Spleen (tissue), 13 donors: ENCODE measurements at places on chromosomes 6 and 20. TPM values are rescaled to one million over a fixed set of nuclear protein-coding genes. Genes with fewer than 3 reads are reported as not detected.

The UNC5CL gene
- total RNA-seq: 2.6 TPM

The C2 gene
- 74.7 TPM for total RNA-seq

The C6orf58 gene
- total RNA-seq: not detected

The RAET1L gene
- total RNA-seq: not detected

The CCM2L gene
- total RNA-seq: 89.4 TPM

DNA sequence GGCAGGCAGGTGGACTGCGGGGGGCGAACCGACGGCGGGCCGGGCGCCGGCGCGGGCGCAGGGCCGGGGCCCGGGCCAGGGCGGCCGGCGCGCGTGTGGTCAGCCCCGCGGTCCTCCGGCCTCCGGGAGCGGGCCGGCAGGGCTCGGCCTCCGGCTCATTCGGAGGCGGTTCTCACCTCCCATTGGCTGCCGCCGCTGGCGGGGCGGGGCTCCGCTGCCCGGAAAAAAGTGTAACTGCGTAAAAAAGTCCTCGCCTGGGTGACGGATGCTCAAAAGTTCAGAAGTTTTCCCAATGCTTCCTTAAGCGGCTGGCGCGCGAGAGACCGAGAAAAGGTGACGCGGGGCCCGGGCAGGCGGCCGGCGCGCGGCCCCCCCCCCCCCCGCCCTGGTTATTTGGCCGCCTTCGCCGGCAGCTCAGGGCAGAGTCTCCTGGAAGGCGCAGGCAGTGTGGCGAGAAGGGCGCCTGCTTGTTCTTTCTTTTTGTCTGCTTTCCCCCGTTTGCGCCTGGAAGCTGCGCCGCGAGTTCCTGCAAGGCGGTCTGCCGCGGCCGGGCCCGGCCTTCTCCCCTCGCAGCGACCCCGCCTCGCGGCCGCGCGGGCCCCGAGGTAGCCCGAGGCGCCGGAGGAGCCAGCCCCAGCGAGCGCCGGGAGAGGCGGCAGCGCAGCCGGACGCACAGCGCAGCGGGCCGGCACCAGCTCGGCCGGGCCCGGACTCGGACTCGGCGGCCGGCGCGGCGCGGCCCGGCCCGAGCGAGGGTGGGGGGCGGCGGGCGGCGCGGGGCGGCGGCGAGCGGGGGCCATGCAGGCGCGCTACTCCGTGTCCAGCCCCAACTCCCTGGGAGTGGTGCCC is at the start of gene FOXC1:
TSS of gene FOXC1 (plus strand) at position 268 of the 849 bp plus-strand sequence. CDS start at position 799, 531 bp downstream.
- DNase-seq: peak; percentile 91
- no peak within 1 kb of the TSS for H3K27ac ChIP-seq
- peak within 1 kb of the TSS; percentile 67 for H3K4me3 ChIP-seq

DNA sequence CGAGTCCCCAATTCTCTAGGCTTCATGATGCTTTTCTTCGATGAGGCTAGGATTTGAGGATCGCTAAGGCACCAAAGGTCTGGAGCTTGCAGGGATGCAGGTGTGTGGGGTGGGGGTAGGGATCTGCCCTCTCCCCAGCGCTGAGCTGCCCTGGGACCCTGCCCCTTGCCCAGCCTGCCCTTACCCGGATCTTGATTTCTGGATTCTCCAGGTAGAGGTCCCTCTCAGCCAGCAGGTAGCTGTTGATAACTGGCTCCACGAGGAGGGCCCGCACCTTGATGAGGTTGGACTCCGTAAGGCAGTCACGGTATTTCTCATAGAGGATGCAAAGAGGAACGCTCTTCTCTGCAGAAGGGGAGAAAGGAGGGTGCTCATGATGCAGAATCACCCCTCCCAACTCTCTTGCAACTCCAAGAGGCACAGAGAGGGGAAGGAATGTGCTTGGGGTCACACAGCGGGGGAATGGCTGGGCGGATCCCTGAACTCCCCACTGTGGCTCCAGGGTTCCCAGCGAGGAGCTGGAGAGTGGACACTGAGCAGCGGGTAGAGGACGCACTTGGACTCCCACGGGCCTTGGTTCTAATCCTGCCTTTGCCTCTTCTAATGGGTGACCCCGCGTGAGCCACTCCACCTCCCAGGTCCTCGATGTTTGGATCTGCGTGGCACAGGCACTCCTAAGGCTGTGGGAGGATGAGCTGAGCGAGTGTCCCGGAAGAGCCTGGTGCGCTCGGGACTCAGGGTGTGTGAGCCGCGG is 32.7 kb downstream of the TGM2 start:
- H3K27me3 ChIP-seq: no peaks in the 10 kb centered on the region
- peak; percentile 50 for DNase-seq
- no peaks in the 10 kb centered on the region for H3K36me3 ChIP-seq
- H3K4me1 ChIP-seq: peaks cover 14% of the 10 kb centered on the region
- no peak overlapping the region for H3K4me3 ChIP-seq

- no peak overlapping the region for H3K4me3 ChIP-seq
- H3K27ac ChIP-seq: no peak overlapping the region
- no peak for DNase-seq
- no peaks in the 10 kb centered on the region for H3K4me1 ChIP-seq
- H3K27me3 ChIP-seq: no peaks in the 10 kb centered on the region
These were observed 347.8 kb upstream of the FLRT3 start for GRCh38 chr20:14685183-14685582.

GRCh38 chr6:143652841-143653331 is 24.9 kb upstream of the PHACTR2 start:
- H3K4me1 ChIP-seq: no peaks in the 10 kb centered on the region
- H3K27ac ChIP-seq: no peak overlapping the region
- H3K36me3 ChIP-seq: no peaks in the 10 kb centered on the region
- no peaks in the 10 kb centered on the region for H3K27me3 ChIP-seq
- DNase-seq: no peak

DNA sequence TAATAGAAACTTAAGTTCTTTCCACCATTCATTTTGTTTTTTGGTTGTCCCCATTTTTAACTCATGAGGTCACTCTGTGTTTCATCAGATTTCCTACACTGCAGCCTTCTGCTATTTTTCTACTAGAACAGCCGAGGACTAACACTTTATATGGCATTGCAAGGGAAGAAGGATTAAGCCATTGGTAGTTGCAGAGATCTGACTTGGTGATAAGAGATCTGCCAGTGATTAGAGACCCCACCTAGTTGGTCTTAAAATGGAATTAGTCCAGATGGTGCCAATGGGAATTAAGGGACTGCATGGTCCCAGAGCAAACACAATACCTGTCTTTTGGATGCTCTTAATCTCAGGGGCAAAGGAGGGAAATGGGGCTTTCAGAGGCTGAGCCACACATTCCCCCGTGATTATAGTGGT is 125.5 kb upstream of the TMEM170B start:
- H3K4me3 ChIP-seq: no peak overlapping the region
- no peaks in the 10 kb centered on the region for H3K27me3 ChIP-seq
- H3K36me3 ChIP-seq: no peaks in the 10 kb centered on the region
- peaks cover 13% of the 10 kb centered on the region for H3K4me1 ChIP-seq
- DNase-seq: no peak
- peak overlapping the region; percentile 57 for H3K27ac ChIP-seq

DNA sequence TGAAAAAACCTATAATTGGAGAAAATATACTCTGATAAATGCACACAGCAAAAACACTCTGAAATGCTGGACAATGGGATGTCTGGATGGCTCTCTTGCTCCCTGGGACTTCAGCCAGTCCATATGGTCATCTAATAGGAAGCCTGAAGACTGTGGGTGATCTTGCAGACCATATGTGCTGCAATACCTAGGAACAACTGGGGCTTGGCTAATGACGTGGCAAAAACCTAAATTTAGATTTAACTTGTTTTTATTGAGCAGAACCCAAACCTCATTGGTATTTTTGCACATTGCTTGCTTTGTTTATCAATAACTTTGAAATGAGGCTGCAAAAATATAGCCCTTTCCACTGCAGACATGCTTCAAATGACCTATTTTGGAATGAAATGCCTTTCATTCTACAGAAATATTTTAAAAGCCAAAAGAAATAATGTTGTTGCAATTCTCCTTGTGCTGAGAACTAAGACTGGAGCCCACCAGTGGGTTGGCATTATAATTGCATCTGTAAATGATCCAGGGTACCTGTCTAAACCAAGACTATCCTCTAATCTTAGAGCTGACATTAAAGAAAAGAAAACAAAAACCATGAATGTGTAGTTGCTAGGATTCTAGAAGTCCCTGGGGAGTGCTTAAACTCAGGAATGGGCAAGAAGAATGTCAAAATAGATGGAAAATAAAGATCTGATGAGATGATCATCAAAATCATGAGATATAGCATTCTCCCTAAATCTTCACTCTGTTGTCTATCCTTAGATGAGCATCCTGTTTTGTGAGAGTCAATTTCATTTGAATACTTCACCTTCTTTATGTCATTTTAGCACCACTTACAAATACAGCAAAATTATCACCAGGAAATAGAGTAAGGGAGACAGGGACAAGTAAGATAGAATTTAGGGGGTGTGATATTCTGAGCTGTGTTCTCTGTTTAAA is 152.1 kb upstream of the RIMS1 start:
- H3K4me1 ChIP-seq: no peaks in the 10 kb centered on the region
- H3K27ac ChIP-seq: no peak overlapping the region
- no peaks in the 10 kb centered on the region for H3K27me3 ChIP-seq
- H3K4me3 ChIP-seq: no peak overlapping the region
- DNase-seq: no peak

- H3K4me3 ChIP-seq: no peak overlapping the region
- H3K36me3 ChIP-seq: no peaks in the 10 kb centered on the region
- H3K27ac ChIP-seq: no peak overlapping the region
- no peak for DNase-seq
These were observed 158.2 kb downstream of the ZMYND8 start for GRCh38 chr20:47198254-47198671.

- peaks cover 8% of the 10 kb centered on the region for H3K36me3 ChIP-seq
- no peaks in the 10 kb centered on the region for H3K4me1 ChIP-seq
- no peak overlapping the region for H3K27ac ChIP-seq
These were observed 3.0 kb downstream of the SLC22A1 start for GRCh38 chr6:160124605-160125004.

GRCh38 chr6:155740781-155741399 is 285.3 kb upstream of the NOX3 start:
- no peaks in the 10 kb centered on the region for H3K27me3 ChIP-seq
- no peak overlapping the region for H3K27ac ChIP-seq
- H3K36me3 ChIP-seq: no peaks in the 10 kb centered on the region
- no peak overlapping the region for H3K4me3 ChIP-seq
- DNase-seq: no peak

GRCh38 chr6:86724695-86725094 is 212.6 kb upstream of the HTR1E start:
- no peaks in the 10 kb centered on the region for H3K4me1 ChIP-seq
- no peak for DNase-seq
- no peak overlapping the region for H3K27ac ChIP-seq
- H3K4me3 ChIP-seq: no peak overlapping the region
- no peaks in the 10 kb centered on the region for H3K27me3 ChIP-seq
- H3K36me3 ChIP-seq: no peaks in the 10 kb centered on the region
